ENCODE measurements at places on chromosomes 5 and 9. TPM values are rescaled to one million over a fixed set of nuclear protein-coding genes. Genes with fewer than 3 reads are reported as not detected.

Gene TAF11L9
- total RNA-seq, result not detected

Gene TBC1D2
- 8.2 TPM for total RNA-seq

Gene PCDHAC2
- 2.9 TPM for total RNA-seq

Gene FOXD4L6
- total RNA-seq, result not detected

Gene HBEGF
- total RNA-seq, result 8.9 TPM

Gene SAPCD2
- 25.3 TPM for total RNA-seq

Gene INIP
- 13.6 TPM for total RNA-seq

Gene EQTN
- total RNA-seq, result not detected
